Activated CD8-positive, alpha-beta memory T cell treated with anti-CD3 and anti-CD28 coated beads for 1 hour (primary cell): ENCODE measurements at places on chromosomes 4 and X.
A peak's percentile ranks its signal among the peaks of the same experiment; 100 is the strongest.

DNA sequence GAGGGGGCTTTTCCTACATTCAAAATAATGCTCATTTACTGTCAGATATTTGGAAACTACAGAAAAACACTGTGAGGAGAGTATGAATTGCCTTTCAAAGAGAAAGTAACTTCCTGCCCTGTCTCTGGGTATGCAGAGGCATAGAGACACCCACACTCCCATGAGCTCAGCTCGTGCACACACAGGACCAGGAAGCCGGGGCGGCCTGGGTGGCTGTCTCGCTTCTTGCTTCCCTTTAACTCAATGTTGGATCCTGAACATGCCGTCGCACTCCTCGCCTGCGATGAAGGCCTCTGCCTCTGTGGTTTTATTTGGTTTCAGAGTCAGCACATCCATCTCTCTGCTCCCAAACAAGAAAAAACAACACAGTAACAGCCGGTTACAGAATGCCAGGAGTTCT is 40.1 kb upstream of the GPR78 start:
- no peak for DNase-seq

DNA sequence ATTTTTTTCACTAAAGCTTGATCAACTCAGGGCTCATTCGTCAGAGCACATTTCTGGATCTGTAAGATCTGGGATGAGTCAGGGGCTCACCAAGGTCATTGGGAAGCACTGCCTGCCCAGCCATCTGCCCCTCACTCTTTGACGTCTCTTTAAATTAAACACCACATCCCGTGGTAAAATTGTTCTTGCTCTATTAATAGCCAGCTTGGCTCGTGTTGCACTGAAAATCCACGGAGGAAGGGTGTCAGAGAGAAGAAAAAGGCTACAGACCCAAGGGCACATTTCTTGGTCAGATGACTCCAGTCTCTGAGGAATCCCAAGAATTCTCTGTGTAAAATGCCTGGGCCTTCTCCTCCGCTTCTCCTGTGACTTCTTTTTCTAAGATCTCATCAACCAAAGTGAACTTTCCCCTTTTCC is 45.7 kb upstream of the GATB start:
- no peak for DNase-seq

DNA sequence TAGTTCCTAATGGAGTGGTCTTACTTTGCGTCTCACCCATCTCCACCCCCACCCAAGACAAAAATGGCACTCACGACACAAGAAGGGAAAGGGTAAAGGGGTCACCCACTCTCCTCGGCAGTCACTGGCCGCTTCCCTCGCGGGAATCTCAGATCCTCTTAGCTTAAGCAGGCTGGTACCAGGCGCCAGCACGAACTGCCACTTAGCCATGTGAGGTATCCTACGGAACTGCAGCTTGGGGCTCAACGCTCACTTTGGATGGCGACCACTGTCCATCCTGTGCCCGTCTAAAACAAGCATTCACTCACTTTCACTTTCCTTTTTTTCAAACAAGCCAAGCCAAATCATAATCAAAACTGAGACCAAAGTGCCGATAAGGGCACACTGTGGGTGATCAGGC is 14.6 kb upstream of the MAGIX start:
- DNase-seq, result no peak

- DNase-seq, result no peak
Observed at GRCh38 chr4:65250916-65251315, 419.4 kb downstream of the EPHA5 start.

DNA sequence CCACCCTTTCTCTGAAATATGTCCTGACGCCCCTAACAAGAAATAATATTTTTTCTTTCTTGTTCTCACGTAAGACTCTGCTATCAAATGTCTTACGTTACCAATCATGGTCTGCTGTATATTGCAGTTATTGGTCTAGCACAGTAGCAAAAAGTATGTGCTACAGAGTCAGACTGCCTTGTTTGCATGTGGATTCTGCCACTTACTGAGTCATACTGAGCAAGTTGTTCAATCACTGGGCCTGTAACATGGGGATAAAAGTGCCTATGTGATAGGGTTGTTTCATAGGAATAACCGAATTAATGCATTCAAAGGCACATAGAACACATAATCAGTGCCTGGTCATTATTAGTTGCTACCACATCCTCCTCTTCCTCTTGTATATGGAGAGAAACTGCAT is 14.1 kb downstream of the RPGR start:
- DNase-seq, result no peak

- no peak for DNase-seq
Observed at GRCh38 chr4:140834839-140835495, 78.8 kb upstream of the TBC1D9 start.

DNA sequence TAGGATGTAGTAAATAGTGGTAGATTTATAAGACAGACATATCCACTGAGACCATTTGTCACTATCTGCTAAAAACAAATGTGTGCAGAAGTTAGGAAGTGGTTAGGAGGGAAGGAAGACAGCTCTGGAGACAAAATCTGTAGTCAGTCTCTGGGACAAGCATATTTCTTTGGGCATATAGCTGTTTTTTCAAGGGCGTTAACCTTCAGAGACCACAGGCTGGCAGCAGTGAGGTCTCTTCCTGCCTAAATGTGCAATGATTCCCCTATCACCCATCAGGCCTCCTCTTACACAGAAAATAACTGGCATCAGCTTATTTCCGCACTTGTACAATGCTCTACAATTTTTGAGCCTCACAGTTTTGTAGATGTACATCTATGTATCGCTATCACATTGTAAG is 6.5 kb downstream of the TMEM150C start:
- DNase-seq, result no peak

- no peak for DNase-seq
Observed at GRCh38 chr4:90855111-90855510, 727.9 kb downstream of the CCSER1 start.

DNA sequence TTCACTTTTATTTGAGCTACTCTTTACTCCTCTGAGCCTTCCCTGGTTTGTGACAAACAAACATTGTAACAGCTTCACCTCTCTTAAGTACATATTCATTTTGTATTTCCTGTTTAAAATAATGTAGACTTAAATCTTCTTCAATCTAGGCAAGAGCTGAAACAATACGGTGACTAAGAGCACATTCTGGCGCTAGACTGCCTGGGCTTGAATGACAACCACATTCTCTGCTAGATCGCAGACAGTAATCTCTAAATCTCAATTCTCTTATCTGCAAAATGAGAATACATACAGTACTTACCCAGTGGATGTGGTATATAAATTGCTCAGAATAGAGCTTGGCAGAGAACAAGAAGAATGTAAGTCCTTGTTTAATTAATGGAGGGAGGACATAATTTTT is 144.8 kb downstream of the ARAP2 start:
- DNase-seq, result no peak

- DNase-seq, result peak; percentile 15
Observed at GRCh38 chrX:40734971-40735324, 394 bp downstream of the MED14 start.

DNA sequence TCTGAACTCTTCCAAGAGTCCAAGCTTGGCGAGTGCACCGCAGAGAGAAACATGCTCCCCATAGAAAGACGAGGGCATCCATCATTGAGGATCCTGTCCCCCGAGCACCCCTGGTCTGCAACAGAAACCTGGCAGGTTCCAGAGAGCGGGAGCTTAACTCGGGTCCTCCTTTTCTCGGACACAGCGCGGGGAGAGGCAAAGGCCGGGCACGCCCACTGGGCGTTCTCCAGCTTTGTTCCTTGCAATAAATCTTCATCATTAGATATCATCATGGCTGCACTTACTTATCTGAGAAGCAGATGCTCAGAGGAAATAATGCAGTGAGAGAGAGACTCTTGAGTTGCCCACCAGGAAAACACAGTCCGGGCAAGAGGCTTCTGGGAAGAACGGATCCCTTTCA is 90.1 kb upstream of the PSAPL1 start:
- DNase-seq, result no peak

DNA sequence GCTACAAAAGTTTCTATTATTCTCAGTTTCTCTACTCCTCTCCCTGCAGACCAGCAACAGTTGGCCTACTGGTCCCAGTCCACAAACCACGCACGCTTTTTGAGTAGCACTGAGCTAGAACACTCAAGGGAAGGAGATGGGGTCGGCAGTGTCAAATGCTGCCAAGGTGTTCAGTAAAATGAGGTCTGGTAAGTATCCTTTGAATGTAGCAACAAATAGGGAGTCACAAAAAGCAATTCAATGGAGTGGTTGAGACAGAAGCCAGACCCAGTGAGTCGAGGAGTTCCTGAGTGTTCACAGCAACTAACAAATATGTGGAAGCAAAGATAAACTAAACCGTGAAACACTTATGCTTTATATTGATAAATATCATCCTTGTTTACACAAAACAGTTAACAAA is 355.7 kb downstream of the MID1IP1 start:
- no peak for DNase-seq

DNA sequence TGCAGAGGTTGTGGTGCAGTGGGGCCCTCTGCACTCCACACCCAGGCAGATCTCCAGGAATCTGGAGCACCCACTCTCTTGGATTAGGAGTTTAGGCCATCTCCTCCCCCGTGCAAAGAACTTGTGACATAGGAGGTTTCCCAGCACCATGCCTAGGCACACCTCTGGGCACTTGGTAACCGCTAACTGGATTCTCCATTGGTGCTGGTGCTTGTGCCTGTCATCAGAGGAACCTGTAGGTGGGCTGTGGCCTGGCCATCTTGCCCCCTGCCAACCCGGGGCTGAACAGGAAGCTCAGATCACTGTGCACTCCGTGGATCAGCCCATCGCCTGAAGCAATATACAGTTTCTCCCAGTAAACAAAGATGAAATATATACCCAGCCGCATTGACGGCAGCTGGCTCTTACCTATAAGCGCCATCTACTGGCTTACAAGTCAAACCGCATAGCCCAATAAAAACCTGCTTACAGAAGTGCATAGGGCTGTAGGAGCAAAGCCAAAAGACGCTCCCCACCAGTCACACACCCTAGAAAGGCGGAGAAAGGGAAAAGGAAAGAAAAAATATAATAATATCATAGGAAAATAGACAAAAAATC is 19.1 kb upstream of the TEX13B start:
- DNase-seq, result no peak

DNA sequence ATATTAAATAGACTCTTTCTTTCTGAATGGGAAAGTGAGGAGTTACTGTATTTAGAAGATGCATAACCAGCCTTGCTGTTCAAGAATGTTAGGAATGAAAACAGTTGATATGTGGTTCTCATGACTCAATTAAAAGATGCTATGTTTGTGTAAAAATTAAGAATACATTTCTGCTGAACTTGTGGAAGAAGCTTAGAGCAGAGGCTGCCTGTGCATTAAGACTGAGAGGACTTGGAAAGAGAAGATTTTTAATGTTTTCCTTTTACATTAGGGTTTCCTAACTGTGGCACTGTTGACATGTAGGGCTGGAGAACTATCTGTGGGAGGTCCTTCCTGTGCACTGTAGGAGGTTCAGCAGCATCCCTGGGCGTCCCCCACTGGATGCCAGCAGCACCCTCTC is 137.7 kb downstream of the GPR143 start:
- DNase-seq, result no peak

DNA sequence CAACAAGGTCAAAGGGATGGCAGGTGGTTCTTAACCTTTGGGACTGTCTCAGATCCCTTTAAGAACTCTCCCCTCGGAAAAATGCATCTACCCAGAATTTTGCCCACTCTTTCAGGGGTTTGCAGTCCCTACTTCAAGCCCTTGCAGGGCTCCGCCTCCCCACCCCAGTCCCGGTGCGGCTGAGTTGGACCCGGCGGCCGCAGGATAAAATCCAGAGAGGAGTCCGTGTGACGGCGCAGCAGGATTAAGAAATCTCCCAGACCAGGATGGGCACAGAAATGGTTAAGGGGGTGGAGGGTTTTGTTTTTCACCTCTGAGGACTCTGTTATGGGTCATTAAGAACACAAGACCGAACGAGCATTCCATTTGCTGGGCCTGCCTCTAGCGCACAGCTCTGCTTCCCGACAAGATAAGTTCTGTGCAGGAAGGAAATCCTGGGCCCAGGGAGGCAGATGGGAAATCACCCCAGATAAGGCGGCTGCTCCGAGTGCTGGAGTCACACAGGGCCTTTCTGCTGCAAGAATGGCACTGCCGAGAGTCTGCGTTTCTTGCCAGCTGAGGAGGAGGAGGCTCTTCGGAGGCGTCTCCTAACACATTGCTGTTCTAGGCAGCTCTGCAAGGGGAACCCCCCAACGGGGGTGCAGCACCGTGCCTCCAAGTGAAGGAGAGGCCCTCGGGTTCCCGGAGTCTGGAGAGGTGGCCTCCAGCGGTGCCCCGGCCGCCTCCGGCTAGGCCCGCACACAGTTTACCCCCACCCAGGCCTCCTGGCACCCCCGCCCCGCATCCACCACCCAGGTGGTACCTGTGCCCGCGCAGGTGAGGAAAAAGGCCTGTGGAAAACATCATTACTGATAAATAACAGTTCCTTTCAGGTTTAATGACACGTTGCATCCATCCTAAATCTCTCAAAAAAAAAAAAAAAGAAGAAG is 277.6 kb downstream of the BCOR start:
- no peak for DNase-seq

GRCh38 chr4:173343832-173344397 is 9.8 kb upstream of the HMGB2 start:
- no peak for DNase-seq

GRCh38 chrX:24774650-24775049 is 80.9 kb downstream of the POLA1 start:
- DNase-seq, result no peak

GRCh38 chr4:84263415-84263814 is 235.7 kb downstream of the NKX6-1 start:
- DNase-seq, result no peak

GRCh38 chr4:23766344-23766743 is 123.5 kb downstream of the PPARGC1A start:
- DNase-seq, result no peak

- no peak for DNase-seq
Observed at GRCh38 chrX:43881410-43882293, 598 bp downstream of the MAOB start.

DNA sequence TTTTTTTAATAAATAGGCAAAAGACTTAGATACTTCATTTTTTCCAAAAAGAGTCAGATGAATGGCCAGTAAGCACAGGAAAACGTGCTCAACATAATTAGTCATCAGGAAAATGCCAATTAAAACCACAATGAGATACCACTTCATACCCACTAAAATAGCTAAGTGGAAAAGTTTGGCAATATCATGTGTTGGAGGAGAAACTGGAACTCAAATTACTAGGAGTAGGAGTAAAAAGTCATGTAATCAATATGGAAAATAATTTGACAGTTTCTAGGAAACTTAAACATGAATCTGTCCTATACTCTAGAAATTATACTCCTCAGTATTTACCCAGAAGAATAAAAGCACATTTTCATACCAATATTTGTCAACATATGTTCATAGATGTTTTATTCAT is 449.8 kb downstream of the INPP4B start:
- no peak for DNase-seq

GRCh38 chr4:1194010-1194900 is 21.9 kb upstream of the SPON2 start:
- no peak for DNase-seq

DNA sequence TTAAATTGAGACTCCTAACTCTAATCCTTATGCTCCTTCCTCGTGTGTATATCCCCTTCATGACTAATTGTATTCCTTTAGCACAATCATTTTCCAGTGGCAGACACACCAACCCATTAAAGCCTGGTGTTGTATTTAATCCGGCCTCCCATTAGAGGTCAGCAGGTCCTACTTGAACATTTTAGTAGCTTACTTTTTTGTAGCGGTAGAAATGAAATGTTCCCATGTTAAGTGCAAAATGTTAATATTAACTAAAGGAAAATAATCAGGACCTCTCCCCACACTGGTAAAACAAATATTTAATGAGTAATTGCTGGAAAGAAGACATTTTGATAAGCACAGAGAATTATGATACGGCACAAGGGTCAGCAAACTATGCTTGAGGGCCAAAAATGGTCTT is 3.4 kb downstream of the RAB33B start:
- no peak for DNase-seq

- no peak for DNase-seq
Observed at GRCh38 chr4:149264093-149264733, 551.4 kb downstream of the IQCM start.
